ENCODE measurements at places on chromosomes 3 and 15. TPM values are rescaled to one million over a fixed set of nuclear protein-coding genes. Genes with fewer than 3 reads are reported as not detected.

Gene GOLGA6L10
- 0.52 TPM for total RNA-seq

Gene CADPS
- 1.0 TPM for total RNA-seq

Gene TMC3
- total RNA-seq = not detected

Gene C3orf33
- total RNA-seq = 2.6 TPM

Gene DPPA4
- total RNA-seq = 0.52 TPM

Gene NEK4
- 11.5 TPM for total RNA-seq

Gene ADGRG7
- total RNA-seq = not detected

Gene SPATA12
- not detected for total RNA-seq

Gene PCOLCE2
- 3.1 TPM for total RNA-seq

Gene ATP13A5
- not detected for total RNA-seq

Gene MUC4
- 0.52 TPM for total RNA-seq

Gene GAP43
- total RNA-seq = 1.0 TPM

Gene GOLGA8Q
- total RNA-seq = 1.0 TPM

Gene CHRM5
- total RNA-seq = not detected

Gene MYO1E
- 29.7 TPM for total RNA-seq

Gene CHRNA7
- 0.52 TPM for total RNA-seq

Gene MCF2L2
- under 0.01 TPM for total RNA-seq

Gene POTEB
- total RNA-seq = not detected

Gene SEMA7A
- 5.2 TPM for total RNA-seq

Gene SNRK
- 50.6 TPM for total RNA-seq

Gene BTBD1
- 99.7 TPM for total RNA-seq

Gene FES
- total RNA-seq = 19.8 TPM

Gene SLC9C1
- 1.0 TPM for total RNA-seq

Gene PLCH1
- total RNA-seq = 0.52 TPM

Gene SLC22A13
- not detected for total RNA-seq

Gene PRSS50
- total RNA-seq = not detected

Gene PRKCD
- 3.7 TPM for total RNA-seq

Gene CFAP20DC
- 1.6 TPM for total RNA-seq
